ENCODE measurements at places on chromosomes 4 and X. TPM values are rescaled to one million over a fixed set of nuclear protein-coding genes. Genes with fewer than 3 reads are reported as not detected.

STOX2 gene
- polyA plus RNA-seq, result 5.8 TPM

NSG1 gene
- 27.5 TPM for polyA plus RNA-seq

HTN1 gene
- polyA plus RNA-seq, result not detected

MAGEE1 gene
- polyA plus RNA-seq, result 1.8 TPM

REST gene
- polyA plus RNA-seq, result 10.7 TPM

TBC1D1 gene
- 208 TPM for polyA plus RNA-seq

HSD17B13 gene
- polyA plus RNA-seq, result 0.40 TPM

ADGRG4 gene
- 0.28 TPM for polyA plus RNA-seq

ESX1 gene
- 17.0 TPM for polyA plus RNA-seq

ATP8A1 gene
- 5.5 TPM for polyA plus RNA-seq

NKAP gene
- 4.6 TPM for polyA plus RNA-seq

CT47A1 gene
- polyA plus RNA-seq, result not detected

FAM53A gene
- polyA plus RNA-seq, result 24.2 TPM

CHRDL1 gene
- polyA plus RNA-seq, result 40.5 TPM

XAGE1B gene
- polyA plus RNA-seq, result 64.0 TPM

RAB28 gene
- polyA plus RNA-seq, result 65.1 TPM

TMPRSS11F gene
- 0.58 TPM for polyA plus RNA-seq

ARR3 gene
- not detected for polyA plus RNA-seq

PLAC1 gene
- polyA plus RNA-seq, result 3.0 TPM

FAM9C gene
- 4.7 TPM for polyA plus RNA-seq

SOWAHB gene
- polyA plus RNA-seq, result 0.21 TPM

BEX1 gene
- 174 TPM for polyA plus RNA-seq

AFM gene
- polyA plus RNA-seq, result 0.20 TPM

ARX gene
- 4.9 TPM for polyA plus RNA-seq

MFAP3L gene
- polyA plus RNA-seq, result 113 TPM

NUDT10 gene
- polyA plus RNA-seq, result 61.8 TPM

P2RY8 gene
- 1.1 TPM for polyA plus RNA-seq

MAGEA2 gene
- 6.2 TPM for polyA plus RNA-seq

RHOH gene
- 2.5 TPM for polyA plus RNA-seq
